ENCODE measurements at places on chromosomes 16 and 17.

GRCh38 chr17:20111538-20111937, 102.4 kb downstream of the SPECC1 start:
- no peak for DNase-seq

GRCh38 chr17:8481089-8481488, 45.4 kb downstream of the NDEL1 start:
- DNase-seq, result no peak

DNA sequence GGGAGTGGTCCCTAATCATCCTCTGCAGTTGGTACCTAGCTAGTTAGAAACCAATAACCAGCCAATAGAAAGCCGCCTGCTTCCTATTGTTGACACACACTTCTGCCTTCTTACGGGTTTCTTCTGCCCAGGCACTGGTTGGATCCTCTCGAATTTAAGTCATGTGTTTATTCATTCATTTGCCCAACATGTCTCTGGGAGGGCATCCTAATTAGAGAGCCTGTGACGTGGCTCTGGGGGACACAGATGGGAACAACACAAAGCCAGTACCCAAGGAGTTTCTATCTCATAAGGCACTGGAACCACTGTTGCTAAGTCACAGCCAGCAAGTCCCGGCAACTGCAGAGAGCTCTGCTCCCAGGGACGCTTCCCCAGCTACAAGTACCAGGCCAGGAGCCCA, 300.7 kb upstream of the TNRC6C start:
- DNase-seq, result no peak

- no peak for DNase-seq
Measured at GRCh38 chr17:17754719-17755686, 73.7 kb downstream of the RAI1 start.

DNA sequence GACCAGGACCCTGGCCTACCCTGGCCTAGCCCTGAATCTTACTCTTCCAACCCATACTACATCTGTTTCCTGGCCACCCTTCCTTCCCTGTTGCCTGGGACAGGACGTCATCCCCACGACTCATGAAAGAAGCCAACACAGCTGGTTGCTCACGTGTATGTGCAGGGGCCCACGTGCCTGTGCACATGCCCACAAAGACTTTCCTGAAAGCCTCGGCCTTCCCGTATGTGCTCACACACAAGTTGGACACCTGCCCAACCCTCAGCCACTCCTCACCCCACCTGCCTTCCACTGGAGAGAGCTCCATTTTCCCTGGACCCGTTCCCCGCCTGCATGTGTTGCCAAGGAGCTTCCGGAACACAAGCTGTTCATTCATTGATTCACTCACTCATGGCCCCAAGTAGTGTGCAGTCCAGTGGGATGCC, 7.0 kb downstream of the PLXDC1 start:
- no peak for DNase-seq

GRCh38 chr17:67459985-67460384, 82.9 kb downstream of the PITPNC1 start:
- no peak for DNase-seq

GRCh38 chr16:26981266-26981938, 85.3 kb upstream of the C16orf82 start:
- no peak for DNase-seq

GRCh38 chr17:18004884-18005305, 32.2 kb downstream of the DRC3 start:
- DNase-seq, result no peak

- peak; percentile 18 for DNase-seq
Measured at GRCh38 chr17:2137342-2138098, 82.6 kb downstream of the HIC1 start.

- no peak for DNase-seq
Measured at GRCh38 chr17:59292174-59292523, 39.3 kb upstream of the YPEL2 start.

DNA sequence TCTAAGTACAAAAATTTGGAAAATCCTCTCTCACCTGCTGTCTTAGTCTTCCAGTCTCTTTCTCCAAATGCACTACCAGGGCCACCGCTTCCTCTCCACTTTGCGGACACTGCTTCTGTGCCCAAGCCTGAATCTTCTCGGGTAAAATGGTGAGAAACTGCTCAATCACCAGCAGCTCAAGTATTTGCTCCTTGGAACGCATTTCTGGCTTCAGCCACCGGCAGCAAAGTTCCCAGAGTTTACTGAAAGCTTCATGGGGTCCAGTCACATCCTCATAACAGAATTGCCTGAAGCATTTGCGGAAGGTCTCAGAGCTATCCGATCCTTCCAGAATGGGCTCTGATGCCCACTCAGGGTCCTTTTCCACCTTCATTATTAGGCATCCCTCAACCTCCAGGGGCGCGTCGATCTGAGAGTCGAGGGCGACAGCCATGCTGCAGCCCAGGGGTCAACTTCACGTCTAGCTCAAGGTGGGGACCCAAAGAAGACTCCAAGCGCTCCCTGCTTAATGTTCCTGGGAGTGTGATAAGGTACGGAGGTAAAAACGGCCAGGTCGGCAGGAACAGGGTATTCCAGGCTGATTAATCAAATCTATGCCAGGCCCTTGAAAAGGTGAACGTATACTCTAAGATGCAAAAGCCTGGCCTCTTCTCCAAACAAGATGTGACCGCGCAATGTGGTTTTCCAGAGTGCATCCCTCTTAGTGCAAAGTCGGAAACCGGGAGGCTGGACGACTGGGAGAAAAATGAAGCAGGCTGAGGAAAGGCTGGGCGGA, 763 bp downstream of the ZKSCAN2 start:
- DNase-seq, result no peak

- DNase-seq, result no peak
Measured at GRCh38 chr16:7185165-7185564, 147.5 kb upstream of the RBFOX1 start.

- peak; percentile 44 for DNase-seq
Measured at GRCh38 chr17:63707151-63707550, 7.2 kb upstream of the LIMD2 start.

DNA sequence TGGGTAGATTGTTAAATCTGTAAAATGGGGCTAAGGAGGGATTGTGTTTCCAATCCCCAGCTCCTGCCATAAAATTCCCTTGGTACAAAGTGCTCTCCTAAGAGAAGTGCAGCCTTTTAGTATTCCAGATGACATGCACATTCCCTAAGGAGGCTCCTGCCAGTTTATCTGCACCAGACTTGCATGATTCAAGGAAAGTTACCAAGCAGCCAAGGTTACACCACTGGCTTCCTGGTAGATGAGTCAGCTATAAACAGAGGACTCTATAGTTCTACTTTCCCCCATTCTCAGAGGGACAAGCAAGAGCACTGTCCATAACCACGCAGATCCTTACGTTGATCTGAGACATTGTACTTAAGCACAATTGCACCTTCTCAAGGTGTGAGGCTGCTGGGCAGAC, 1.9 kb downstream of the CALB2 start:
- no peak for DNase-seq

GRCh38 chr17:36188891-36189306, 7.7 kb downstream of the CCL3L1 start:
- DNase-seq, result peak; percentile 70

DNA sequence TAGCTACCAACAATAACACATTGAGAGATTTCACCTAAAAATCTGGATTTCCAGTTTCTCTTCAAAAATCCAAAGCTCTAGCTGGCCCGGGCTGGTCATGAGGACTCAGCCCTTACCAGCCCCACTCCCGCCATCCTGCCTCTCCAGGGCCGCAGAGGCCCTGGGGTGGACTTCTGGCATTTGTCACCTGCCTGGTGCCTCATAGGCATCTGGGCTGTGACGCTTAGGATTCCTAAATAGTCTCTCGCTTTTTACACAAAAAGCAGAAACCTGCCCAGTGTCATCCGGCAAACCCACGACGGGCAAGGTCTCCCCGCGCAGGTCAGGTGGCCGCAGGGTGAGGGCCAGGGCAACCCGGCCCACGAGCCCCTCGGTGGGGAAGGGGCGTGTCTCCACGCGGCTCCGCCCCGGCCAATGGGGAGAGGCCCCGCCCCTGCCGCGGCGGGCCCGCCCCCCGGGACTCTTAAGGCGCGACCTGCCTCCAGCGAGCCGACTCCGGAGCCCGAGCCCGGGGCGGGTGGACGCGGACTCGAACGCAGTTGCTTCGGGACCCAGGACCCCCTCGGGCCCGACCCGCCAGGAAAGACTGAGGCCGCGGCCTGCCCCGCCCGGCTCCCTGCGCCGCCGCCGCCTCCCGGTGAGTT, at the start of gene VASN:
Gene VASN (plus strand): TSS at position 492 of the 644 bp plus-strand sequence. CDS start 9,030 bp downstream, outside the sequence.
- DNase-seq, result peak; percentile 67

DNA sequence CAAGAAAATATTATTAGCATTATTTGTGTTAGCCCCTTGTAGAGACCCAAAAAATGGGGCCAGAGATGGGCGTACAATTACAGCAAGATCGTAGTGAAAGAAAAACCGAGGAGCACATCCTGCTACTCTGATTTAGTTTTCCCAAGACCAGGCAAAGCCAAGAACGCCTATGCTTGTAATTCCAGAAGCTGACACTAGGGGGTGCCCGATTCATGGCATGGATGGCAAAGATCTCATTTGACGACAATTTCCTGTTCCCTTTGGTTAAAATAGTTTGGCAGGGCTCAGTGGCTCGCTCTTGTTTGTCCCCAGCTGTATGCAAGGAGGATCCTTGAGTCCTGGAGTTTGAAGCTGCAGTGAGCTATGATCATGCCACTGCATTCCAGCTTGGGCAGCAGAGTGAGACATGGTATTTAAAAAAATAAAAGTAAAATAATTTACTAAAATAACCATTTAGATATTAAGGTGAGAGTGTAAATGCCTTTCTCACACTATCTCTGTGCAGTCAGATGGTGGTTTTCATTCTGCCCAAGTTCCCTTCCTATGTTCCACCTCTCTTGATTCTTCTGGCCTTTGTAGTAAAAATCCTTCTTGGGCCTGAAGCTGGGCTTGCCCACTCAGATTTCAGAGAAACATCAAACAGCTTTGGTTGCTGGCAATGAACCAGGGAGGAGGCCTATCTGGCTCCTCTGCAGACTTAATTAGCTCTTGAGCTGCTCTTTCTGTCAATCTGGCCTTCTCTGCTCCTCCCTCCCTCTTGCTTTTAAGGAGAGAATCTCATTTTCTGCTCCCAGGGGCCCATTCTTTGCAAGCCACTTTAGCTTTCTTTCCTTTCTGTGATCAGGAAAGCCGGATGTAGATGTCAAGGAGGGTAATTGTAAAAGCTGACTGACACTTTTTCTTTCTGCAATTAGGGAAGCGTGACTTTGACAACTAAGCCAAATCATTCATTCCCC, 31.2 kb downstream of the TMEM238L start:
- DNase-seq, result peak; percentile 14

DNA sequence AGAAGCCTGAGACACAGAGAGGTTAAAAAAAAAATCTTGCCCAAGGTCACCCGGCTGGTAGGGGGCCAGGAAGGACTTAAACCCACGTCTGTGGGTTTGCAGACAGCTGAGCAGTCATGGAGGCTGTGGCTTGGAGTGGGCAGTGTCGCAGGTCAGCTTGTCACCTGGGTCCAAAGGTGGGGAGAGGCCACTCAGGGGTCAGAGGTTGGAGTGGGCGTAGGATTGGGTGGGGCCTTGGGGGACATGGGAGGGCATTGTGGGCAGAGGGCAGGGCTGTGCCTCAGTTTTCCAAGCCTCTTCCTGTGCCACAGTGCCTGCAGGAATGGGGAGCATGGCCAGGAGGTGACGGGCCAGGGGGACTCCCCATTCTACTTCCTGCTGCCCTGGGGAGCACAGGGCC, 2.0 kb upstream of the NDRG4 start:
- DNase-seq, result no peak

DNA sequence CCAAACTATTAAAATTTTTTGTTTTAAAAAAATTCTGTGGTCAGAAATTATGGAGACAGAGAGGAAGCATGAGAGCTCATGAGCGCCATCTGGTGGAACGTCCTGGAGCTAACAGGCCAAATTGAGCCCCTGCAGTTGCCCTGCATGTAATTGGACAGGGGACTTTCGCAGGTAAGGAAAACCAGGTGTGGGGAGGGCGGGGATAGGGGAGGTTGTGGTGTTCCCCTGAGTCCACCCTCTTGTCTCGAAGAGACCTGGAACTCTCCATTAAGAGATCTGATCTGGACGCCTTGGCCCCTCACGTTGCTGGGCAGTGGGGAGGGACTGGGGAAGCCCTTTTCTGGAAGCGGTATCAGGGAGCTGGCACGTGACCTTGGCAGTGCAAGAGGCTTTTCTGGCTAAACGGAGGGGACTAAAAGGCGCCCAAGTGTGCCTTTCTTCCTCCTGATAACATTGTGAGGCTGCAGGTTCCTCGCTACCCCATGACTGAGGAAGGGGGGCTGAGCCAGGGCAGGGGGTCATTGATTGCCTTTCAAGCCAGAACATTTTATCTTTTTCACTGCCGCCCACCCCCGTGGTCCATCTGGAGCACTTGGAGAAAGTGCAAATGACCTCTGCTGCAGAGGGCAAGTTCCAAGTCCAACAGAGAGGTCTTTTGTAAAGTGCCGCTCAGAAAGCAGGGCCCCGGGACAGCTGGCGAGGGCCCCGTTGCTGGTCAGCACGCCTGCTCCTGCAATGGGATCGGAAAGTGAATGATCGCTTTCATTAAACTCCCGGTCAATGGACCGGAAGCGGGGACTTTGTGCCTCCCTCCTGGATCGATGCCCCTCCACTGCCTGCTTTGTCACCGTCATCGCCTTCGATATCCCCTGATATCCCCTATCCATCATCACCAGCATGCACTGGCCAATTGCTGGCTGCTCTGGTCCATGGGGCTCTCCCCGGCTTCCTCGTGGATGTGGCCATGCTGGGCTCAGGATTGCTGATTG, 18.4 kb downstream of the PDILT start:
- DNase-seq, result peak; percentile 17

GRCh38 chr17:29789196-29790170, 140.5 kb downstream of the SSH2 start:
- no peak for DNase-seq

- DNase-seq, result peak; percentile 17
Measured at GRCh38 chr17:73952480-73953205, 250.8 kb upstream of the RPL38 start.

DNA sequence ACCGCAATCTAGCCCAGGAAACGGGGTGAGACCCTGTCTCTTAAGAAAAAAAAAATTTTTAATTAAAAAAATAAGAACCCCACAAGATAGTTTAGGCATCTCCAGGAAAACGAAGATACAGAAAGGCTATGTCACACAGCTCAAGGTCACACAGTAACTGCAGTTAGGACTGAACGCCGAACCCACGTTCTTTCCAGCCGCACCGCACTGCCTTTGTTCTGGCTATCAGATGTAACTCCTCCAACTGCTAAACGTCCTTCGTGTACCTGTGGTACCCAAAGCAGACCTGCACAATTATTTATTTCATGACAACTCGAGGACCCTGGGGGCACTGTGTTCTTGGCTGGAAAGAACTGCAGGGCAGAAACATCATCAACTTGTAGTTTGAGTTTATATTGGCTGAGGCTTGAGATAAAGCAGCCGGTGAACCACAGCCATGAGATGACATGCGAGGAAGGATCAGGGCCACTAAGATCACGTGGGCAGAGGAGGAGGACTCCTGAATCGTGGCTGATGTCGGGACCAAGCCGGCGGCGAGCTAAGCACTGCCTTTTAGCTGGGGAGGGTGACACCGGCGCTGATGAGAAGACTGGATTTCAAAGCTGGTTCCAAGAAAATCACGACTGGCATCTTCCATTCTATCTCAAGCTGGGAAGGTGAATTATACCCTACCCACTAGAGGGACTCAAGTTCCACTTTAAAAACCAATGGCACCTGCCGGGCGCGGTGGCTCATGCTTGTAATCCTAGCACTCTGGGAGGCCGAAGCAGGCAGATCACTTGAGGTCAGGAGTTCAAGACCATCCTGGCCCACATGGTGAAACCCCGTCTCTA, 20.7 kb upstream of the MNT start:
- no peak for DNase-seq

All from CD4-positive, alpha-beta T cell treated with Interferon alpha-2 for 1 hour (primary cell).